ENCODE measurements at places on chromosomes 2 and 18.

GRCh38 chr2:96530144-96530430, 6.5 kb upstream of the ARID5A start:
- DNase-seq: no peak

GRCh38 chr2:147639891-147640290, 204.9 kb upstream of the ACVR2A start:
- no peak for DNase-seq

DNA sequence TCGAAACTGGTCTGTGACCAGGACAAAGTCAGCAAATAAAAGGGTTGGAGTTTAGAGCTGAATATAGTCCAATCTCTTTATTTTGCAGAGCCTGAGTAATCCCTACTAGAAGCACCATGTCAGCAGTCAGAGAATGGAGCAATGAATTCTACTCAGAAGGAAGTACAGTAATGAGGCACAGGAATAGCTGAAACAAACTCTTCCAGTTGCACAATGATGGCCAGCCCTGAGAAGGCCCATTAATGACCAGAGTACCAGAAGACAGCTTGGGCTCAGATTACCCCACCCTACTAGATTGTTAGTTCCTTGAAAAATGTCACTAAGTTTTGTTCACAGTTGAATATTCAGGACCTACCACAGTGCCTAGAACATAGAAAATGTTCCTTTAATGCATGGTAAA, 40.3 kb upstream of the SCG2 start:
- DNase-seq: no peak

DNA sequence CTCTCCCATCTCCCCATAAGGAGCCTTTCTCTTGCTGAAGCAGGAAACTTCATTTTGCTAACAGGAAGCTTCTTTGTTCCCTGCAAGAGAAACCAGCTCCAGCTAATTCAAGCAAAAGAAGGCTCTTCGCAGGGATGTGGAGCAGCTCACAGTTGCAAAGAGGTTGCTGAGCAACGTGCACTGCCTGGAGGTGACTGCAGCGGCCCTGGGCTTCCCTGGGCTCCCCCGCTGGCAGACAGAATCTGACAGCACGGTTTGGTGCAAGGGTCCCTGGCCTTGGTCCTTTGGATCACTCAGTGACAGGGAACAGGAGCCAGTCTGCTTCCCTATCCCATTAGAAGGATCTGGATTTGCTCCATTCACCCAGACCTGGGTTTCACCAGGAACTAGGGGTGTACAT, 25.8 kb downstream of the GPR55 start:
- DNase-seq: no peak

- DNase-seq: no peak
Measured at GRCh38 chr2:221463241-221463896, 108.7 kb downstream of the EPHA4 start.

- no peak for DNase-seq
Measured at GRCh38 chr2:1553671-1554295, 140.5 kb downstream of the TPO start.

DNA sequence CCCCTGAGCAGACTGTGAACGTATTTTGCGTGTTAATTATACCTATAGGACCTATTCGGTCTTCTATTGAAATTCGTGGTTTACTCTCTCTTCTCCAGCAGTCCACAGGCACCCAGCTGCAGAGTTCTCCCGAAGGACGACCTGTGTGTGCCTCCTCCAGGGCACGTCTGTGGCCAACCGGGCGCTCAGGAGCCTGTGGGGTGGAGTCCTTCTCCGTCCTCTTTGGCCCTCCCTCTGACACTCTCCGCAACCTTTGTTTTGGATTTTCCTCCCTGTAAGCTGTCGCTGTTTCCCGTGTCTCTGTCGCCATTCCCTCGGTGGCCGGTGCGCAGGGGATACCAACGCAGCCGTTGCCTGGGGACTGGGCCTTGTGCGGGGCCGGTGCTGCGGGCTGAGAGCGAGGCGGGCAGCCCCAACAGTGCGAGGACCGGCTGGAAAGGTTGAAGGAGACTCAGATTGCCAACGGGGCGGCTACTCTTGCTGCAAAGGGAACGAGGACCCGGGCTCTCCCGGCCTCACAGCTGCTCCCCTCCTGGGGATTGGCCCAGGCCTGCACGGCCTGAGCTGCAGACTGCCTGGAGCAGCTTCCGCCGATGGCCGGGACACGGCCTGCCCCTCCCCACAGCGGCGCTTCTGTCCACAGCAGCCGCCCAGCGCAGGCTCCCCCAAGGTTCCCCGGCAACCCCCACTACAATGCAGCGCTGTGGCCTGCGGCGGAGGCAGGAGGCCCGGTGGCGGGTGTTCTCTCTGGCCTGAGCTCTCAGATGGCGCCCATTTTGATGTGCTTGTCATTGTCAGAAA, 221.0 kb downstream of the MTX2 start:
- no peak for DNase-seq

GRCh38 chr18:33201509-33201926, 239.0 kb downstream of the CCDC178 start:
- DNase-seq: no peak

- no peak for DNase-seq
Measured at GRCh38 chr2:84816426-84817026, 64.4 kb downstream of the TRABD2A start.

GRCh38 chr2:188388831-188389230, 97.2 kb downstream of the GULP1 start:
- no peak for DNase-seq

All from DMS 273 treated with DMSO at 0.1 percent for 48 hours (cell line).